Ammon's horn (tissue), 1 donor: ENCODE measurements at places on chromosomes 7 and 10.

- no peak for DNase-seq
Observed at GRCh38 chr7:207418-208129, 15.2 kb downstream of the FAM20C start.

GRCh38 chr10:61486738-61487396 lies 33.7 kb upstream of the TMEM26 start:
- no peak for DNase-seq

GRCh38 chr7:35267411-35267810 lies 13.5 kb upstream of the TBX20 start:
- no peak for DNase-seq

DNA sequence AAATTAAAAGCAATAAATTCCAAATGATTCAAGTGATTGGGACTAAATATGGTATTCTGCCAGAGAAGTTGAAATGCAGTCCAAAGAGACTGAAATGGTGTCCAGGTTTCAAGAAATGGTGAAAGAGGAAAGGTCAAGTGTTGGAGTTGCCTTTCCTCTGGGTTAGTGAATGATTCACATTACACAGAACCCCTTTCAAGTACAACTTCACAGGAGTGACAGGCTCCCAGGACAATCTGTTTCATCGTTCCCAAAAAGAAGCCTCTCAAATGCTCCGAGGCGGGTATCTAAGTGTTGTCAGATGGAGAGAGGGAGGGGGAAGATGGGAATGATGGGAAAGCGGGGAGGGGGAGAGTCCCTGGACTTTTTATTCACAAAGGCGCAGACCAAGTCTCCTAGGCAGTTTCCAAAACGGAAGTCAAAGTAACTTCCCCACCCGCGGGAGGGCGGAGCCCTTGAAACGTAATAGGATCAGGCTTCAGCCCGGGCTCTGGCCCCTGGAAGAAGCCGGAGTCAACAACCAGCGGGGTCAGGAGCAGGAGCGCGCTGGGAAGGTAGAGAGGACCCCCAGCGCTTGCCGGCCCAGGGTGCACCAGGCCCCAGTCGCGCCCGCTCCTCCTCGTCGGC lies 754 bp downstream of the SLC25A13 start:
- DNase-seq, result peak; percentile 86

DNA sequence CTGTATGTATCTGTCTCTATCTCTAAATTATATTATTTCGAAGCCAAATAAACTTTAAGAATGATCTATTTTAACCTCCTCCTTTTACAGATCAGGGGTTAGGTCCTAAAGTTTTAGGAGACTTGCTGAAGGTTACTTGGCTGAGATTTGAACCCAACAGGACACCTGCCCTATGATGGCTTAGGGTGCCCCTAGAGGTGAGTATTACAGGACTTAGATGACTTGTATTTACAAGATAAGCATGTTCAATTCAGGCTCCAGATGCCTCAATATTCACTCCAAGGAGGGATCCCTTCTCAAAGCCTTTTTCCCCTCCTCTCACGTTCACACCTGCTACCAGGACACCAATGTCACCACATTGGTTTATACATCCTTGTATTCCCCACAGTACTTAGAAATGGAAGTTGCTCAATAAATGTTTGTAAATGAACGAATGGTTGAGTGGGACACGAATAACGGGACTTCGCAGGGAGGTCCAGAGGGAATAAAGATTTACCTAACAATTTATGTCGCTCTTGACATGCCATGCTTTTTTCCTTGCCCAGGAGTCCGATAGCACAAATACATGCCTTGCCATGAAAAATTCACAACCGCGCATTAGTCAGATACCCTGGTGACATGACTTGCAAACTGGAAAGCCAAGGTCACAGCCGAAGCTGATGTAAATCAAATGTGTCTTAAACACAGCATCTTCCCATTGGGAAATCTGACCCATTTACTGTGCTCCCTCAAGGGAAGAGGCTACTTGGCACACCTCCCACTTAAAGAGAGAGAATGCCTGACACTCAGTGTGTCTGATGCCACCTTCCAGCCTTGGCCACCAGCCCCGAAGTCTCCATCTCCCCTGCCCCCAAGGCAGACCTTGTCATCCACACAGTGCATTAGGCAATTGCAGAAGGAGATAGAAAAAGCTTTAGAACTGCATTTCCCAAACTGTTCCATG lies 872.2 kb upstream of the AUTS2 start:
- no peak for DNase-seq

DNA sequence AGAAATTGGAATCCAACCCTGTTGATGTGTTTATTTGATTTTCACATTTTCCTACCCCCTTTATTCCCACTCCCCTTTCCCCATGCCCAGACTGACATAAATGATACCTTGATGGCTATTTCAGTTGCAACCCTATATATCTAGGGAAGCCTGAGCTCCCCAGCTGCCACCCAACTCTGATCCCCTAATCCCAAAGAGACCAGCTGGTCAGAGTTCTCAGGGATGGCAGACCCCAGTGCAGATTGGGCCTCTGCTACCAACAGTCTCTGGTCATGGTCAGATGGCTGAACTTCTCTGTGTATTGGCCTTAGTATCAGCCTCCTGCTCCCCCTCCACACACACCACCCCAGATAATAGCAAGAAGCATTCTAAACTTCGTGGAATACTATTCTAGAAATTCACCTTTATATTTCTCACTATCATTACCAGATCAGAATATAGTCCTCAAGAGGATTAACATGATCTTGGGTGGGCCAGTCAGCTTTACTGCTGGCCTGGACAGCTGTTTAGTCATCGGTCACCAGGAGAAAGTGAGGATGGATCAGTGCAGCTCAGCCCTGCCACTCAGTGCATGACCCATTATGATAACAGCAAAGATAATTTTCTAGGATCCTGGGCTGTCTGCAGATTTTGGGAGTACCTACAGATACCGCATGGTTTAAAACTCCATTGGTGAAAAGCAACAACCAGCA lies 24.5 kb upstream of the BTRC start:
- no peak for DNase-seq

- no peak for DNase-seq
Observed at GRCh38 chr10:96072674-96073073, 29.3 kb downstream of the CCNJ start.

- no peak for DNase-seq
Observed at GRCh38 chr7:34138483-34138882, 233.1 kb downstream of the BMPER start.

DNA sequence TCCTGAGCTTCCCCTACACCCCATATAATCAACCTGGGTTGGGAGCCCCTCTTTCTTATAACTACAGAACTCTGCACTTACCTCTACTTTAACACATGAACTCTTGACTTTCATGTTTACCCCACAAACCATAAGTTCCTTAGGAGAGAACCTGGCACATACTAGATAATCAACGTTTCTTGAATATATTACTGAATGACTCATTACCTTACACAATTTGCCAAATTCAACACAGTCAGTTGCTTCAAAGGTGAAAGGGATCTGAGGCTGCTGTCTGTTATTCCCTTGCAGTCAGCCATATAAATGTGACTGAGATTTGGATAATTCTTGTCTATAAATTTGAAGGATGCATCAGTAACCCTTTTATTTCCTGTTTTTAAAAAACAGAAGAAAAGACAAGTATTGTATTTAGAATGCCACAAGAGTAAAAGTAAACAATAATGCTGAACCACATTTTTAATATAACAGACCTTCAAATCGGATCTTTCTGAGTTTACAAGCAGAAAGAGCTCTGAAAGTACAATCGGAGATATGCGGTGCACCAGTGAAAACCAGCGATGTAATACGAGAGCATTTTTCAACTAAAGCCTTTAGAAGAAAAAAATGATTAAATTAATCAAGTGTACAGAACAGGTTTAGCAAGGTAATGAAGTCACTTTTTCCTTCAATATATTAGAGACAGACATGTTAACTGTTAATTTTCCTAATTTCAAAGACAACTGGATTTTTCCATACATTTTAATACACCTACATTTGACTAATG lies 29.5 kb upstream of the LRRC17 start:
- DNase-seq, result no peak

DNA sequence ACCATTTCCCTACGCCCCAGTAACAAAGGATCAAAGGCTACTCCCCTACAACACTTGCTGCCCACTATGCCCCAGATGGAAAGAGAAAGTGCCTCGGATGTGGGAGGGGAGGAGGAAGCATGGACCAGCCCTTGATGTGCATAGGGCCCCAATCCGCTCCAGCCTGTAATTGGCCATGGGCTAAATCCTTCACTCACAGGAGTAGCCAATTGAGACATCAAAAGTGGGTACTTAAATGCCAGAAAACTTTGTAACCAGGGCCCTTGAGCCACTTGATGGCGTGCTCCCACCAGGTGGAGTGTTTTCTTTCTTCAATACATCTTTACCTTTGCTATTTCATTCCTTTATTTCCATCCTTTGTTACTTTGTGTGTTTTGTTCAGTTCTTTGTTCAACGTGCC lies 500.5 kb upstream of the LRRN3 start:
- DNase-seq, result no peak

- DNase-seq, result no peak
Observed at GRCh38 chr7:66257481-66257880, 52.3 kb downstream of the TPST1 start.

GRCh38 chr10:84903320-84903719 lies 574.9 kb downstream of the CCSER2 start:
- no peak for DNase-seq

DNA sequence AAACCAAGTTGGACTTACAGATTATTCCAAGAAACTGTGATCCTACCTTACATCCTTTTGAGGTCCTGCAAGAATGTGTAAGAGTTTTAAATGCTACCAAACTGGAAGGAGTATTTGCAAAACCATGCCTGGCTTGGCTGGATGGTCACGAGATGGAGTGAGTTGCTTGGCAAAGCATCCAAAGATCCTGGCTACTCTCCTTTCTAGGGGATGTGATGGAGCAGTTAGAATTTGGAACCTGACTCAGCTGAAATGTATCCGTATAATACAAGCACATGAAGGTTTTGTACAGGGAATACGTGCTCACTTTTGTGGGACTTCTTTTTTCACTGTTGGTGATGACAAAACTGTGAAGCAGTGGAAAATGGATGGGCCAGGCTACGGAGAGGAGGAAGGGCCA lies 13.3 kb upstream of the SYPL1 start:
- DNase-seq, result no peak

DNA sequence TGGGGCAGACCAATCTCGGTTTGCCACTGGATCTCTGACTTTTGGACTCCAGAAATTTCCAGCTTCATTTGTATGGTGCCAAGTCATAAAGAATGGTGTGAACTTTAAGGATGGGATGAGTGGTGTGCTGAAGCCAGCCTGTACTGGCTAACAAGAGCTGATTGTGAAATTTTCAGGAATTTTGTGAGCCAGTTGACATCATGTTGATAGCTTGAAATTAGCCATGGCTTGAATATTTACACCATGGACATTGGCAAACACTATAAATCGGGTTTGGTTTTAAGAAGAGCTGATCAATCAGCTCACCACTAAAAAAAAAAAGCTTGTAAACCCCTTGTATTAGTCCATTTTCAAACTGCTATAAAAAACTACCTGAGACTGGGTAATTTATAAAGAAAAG lies 14.1 kb upstream of the MYH16 start:
- DNase-seq, result no peak
